ENCODE measurements at places on chromosomes 7 and 10. TPM values are rescaled to one million over a fixed set of nuclear protein-coding genes. Genes with fewer than 3 reads are reported as not detected.
A peak's percentile ranks its signal among the peaks of the same experiment; 100 is the strongest.

The ENKUR gene
- 1.1 TPM for total RNA-seq

The EXOC4 gene
- 65.3 TPM for total RNA-seq

The RRP12 gene
- 29.3 TPM for total RNA-seq

The MCM10 gene
- total RNA-seq, result not detected

The AFAP1L2 gene
- 7.7 TPM for total RNA-seq

The ASAH2B gene
- 0.68 TPM for total RNA-seq

DNA sequence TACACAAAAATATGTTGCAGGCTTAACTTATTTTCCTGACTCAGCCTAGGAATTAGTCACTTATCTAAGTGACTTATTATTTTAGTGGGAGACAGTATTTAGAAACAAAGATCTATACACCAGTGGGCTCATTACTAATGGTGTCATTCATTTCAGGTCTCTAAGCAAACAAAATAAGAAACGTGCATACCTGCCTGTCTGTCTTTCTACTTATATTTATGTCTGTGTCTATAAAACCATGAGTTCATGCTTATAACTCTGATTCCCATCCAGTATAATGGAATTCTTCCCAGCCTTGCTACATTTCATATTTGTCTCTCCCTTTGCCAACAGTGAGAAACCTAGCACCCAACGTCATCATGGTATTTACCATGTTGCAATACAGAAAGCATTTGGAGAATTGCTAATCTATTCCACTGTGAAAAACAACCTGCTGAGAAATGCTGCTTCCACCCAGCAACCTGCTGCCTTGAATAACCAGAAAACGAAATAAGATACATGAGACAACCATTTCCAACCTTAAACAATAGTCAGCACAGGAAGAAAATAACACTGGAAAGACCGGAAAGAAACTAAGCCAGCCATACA lies 501.0 kb downstream of the GLRX3 start:
- no peaks in the 10 kb centered on the region for H3K27me3 ChIP-seq
- no peak overlapping the region for H3K4me3 ChIP-seq
- no peak for DNase-seq
- H3K27ac ChIP-seq, result no peak overlapping the region
- no peaks in the 10 kb centered on the region for H3K36me3 ChIP-seq

DNA sequence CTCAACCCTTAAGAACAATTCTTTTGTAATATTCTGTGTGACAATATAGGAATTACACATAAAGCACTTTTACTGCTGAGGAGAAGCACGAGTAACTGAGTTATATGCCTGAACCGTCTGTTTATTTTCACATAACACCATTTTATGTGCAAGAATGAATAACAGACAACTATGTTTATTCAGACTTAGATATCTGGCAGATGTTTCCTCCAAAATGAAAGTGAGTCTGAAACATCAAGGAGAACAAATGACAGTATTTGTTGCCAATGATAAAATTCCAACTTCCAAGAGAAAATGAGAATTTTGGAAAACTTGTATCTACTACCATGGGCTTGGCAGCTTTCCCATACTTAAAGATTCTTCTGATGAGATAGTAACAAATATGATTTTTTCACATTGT lies 51.4 kb downstream of the DNMBP start:
- DNase-seq, result no peak
- H3K27ac ChIP-seq, result no peak overlapping the region
- H3K4me3 ChIP-seq, result no peak overlapping the region
- peaks cover 32% of the 10 kb centered on the region for H3K36me3 ChIP-seq

DNA sequence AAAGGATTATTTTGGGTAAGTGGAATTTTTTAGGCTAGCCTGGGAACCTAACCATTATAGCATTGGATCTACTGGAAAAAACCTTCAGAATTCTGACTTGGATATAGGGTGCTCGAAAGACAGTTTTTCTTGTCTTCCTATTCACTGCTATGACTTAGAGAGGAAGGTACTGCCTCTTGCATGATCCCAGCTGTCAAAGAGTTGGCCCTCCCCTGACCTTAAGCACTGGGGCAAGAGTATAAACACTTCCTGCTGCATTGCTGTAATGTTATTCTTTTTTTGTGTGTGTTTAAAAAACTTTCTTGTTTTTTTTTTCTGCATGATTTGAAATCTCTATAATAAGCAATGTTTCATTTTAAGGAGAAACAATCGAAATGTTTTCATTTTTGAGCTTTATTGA lies 113.0 kb downstream of the LRMDA start:
- no peak overlapping the region for H3K4me3 ChIP-seq
- peak overlapping the region; percentile 4 for H3K27ac ChIP-seq
- H3K4me1 ChIP-seq, result peaks cover 36% of the 10 kb centered on the region
- H3K27me3 ChIP-seq, result no peaks in the 10 kb centered on the region
- H3K36me3 ChIP-seq, result no peaks in the 10 kb centered on the region

DNA sequence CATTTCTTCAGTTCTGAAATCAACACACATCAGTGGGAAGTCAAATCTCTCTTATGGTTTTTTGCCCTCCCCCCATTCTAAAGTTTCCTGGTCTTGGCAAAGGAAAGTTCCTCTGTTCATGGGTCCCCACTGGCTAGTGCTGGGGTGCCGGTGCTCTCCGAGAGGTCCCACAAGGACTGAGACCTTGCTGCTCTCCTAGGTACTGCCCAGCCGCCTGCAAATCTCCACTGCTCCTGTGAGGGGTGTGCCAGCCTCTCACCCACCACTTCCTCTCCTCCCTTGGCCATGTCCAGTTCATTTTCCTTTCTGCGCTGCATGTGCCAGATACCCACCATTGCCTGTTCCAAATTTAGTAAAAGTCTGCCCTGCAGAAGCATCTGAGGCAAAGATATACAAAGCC lies 17.2 kb upstream of the INHBA start:
- no peak for DNase-seq
- no peaks in the 10 kb centered on the region for H3K4me1 ChIP-seq
- no peak overlapping the region for H3K4me3 ChIP-seq
- H3K27me3 ChIP-seq, result no peaks in the 10 kb centered on the region

DNA sequence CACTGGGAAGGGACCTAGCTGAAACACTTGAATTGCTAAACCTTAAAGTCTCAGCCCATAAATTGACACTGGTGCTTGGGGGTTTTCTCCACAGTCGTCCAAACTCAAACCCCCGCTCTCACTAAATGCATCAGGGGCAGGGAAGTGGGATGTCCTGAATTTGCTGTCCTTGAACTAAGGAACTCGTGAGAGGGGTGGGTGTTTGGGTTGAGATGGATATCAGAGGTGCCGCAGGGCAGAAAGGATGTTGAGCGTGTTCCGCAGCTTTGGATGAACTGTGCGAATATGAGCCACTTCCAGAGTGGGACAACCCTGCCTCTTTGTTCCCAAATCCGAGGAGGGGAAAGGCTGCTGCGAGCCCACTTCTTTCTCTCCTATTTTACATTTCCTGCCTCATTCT lies 90.3 kb upstream of the LYZL2 start:
- no peaks in the 10 kb centered on the region for H3K27me3 ChIP-seq
- H3K36me3 ChIP-seq, result no peaks in the 10 kb centered on the region
- DNase-seq, result no peak
- H3K4me1 ChIP-seq, result no peaks in the 10 kb centered on the region

DNA sequence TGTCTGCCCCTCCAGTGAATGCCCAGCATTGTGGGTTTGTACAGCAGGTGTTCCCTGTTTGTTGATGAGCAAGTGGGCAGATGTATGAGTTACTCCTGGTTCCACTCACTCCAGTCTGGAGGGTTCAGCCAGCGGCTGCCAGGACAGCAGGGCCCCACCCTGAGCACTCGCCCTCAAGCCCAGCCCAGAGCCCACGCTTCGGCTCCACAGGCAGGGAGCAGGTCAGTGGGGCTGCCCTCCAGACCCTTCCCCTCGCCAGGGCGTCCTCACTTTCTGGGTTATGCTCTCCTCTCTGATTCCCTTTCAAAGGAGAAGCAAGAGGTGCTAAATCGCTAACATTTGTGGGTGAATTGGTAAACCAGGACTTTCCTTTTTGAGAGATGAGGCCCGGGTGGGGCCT lies 4.8 kb upstream of the VIPR2 start:
- no peak overlapping the region for H3K4me3 ChIP-seq
- H3K27ac ChIP-seq, result no peak overlapping the region
- no peaks in the 10 kb centered on the region for H3K27me3 ChIP-seq
- no peaks in the 10 kb centered on the region for H3K4me1 ChIP-seq
- H3K36me3 ChIP-seq, result no peaks in the 10 kb centered on the region
- DNase-seq, result no peak

DNA sequence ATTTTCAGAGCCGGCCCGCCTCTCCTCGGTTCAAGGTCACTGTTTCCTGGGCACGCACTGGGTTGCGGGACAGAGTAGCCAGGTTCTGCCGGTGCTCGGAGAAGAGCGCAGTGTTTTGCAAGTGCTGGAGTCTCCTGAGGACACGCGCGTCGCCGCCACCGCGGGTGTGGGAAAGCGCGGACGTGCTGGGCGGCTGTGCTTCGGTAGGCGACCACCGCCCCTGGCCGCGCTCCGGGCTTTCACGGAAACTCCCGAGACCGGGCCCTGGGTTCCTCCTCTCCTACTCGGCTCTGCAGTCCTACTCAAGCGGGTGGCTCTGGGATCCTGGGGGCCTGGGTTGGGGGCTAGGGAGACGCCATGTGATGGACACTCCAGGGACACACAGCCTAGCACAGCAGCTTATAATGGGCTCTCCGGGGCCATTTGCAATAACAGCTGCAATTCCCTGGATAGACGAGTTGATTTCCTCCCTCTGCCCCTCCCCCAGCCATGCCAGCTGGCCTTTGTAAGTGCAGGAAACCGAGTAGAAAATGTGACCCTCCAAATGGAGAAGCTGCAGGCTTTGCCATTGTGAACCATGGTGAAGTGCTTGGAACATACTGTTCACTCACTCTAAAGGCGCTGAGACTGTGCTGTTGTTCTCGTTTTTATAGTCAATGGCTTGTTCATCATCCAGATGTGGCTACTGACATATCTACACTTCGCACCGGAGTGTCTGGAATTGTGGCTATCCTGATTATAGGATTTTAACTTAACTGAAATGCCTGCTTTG lies 2.1 kb downstream of the FRAT1 start:
- H3K36me3 ChIP-seq, result no peaks in the 10 kb centered on the region
- H3K27ac ChIP-seq, result peak overlapping the region; percentile 90
- peak overlapping the region; percentile 95 for H3K4me3 ChIP-seq
- H3K27me3 ChIP-seq, result no peaks in the 10 kb centered on the region
- no peak for DNase-seq
- H3K4me1 ChIP-seq, result peaks cover 18% of the 10 kb centered on the region

GRCh38 chr7:36670585-36671431 lies 53.5 kb downstream of the AOAH start:
- no peaks in the 10 kb centered on the region for H3K36me3 ChIP-seq
- no peak overlapping the region for H3K27ac ChIP-seq
- H3K27me3 ChIP-seq, result no peaks in the 10 kb centered on the region
- H3K4me1 ChIP-seq, result no peaks in the 10 kb centered on the region
- no peak for DNase-seq

DNA sequence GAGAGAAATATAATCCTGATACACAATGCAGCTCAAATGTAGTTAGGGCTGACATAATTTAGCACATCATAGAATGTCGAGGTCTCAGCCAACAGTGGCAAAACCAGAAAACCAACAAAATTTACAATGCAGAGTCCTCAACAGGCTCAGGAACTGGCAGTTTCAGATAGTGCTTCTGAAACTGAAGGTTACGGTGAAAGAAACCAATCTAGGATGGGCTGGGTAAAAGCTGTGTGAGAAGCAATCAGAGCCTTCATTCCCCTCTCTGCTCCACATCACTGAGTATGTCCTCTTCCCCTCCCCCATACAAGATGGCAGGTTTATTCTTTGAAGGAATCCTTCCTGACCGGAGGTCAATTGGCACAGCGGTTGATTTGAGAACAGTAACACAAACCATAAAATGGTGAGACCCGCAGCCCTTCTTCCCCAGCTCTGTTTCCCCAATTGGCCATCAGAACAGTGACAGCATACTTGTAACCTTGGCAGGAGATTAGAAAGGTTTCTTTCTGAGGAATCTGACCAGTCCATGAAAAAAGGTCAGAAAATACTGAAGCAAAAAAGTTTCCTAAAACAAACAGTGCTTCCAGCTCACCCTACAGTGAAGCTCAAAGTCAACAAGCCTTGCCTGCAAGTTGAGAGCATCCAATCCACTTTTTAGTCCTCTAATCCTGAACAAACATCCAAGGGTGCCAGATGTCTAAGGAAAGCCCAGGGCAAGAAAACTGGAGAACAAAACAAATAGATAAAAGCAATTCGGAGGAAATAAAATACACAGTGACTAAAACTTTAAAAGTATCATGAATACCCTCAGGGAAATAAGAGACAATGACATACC lies 53.9 kb upstream of the IL6 start:
- no peaks in the 10 kb centered on the region for H3K27me3 ChIP-seq
- no peaks in the 10 kb centered on the region for H3K36me3 ChIP-seq
- H3K27ac ChIP-seq, result no peak overlapping the region
- no peaks in the 10 kb centered on the region for H3K4me1 ChIP-seq

GRCh38 chr7:38066391-38066790 lies 111.7 kb upstream of the STARD3NL start:
- no peak for DNase-seq
- H3K27me3 ChIP-seq, result no peaks in the 10 kb centered on the region
- no peak overlapping the region for H3K27ac ChIP-seq
- no peaks in the 10 kb centered on the region for H3K4me1 ChIP-seq
- H3K36me3 ChIP-seq, result no peaks in the 10 kb centered on the region
- no peak overlapping the region for H3K4me3 ChIP-seq

DNA sequence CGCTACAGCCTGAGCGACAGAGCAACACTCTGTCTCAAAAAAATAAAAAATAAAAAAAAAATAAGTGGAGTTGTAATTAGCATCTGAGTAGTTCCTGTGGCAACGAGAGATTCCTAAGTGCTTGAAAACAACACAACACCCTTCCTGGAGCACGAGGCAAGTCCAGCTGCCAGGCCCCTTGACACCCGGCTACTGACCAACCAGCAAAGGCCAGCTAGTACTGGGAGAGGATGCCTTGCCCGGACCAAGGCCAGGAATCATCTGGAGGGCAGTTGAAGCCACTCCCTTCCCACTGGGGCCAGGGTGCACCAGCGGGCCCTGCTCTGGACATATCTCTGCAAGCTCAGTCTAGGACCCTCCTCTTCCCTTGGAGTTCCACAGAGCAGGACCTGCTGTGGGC lies 536 bp downstream of the C10orf105 start:
- no peak overlapping the region for H3K27ac ChIP-seq
- H3K36me3 ChIP-seq, result no peaks in the 10 kb centered on the region
- peaks cover 39% of the 10 kb centered on the region for H3K4me1 ChIP-seq
- H3K4me3 ChIP-seq, result no peak overlapping the region

GRCh38 chr7:107262857-107263256 lies 94.1 kb downstream of the HBP1 start:
- no peak overlapping the region for H3K4me3 ChIP-seq
- H3K27ac ChIP-seq, result no peak overlapping the region
- no peaks in the 10 kb centered on the region for H3K4me1 ChIP-seq
- H3K36me3 ChIP-seq, result no peaks in the 10 kb centered on the region

Data from thoracic aorta (tissue), 2 donors.